ENCODE measurements at places on chromosomes 12 and 14. TPM values are rescaled to one million over a fixed set of nuclear protein-coding genes. Genes with fewer than 3 reads are reported as not detected.

The PARP2 gene
- total RNA-seq: 13.5 TPM

The TPPP2 gene
- not detected for total RNA-seq

The TSPAN19 gene
- not detected for total RNA-seq

The SARNP gene
- total RNA-seq: 86.2 TPM

The DBX2 gene
- 0.26 TPM for total RNA-seq

The YY1 gene
- 65.5 TPM for total RNA-seq

The PPP4R4 gene
- total RNA-seq: 0.37 TPM

The NDUFA12 gene
- total RNA-seq: 76.8 TPM

The LPAR5 gene
- total RNA-seq: 1.7 TPM

The FOXN4 gene
- total RNA-seq: not detected

The SMCO3 gene
- total RNA-seq: 5.0 TPM

The RPL10L gene
- total RNA-seq: not detected

The OLR1 gene
- total RNA-seq: 1.2 TPM

The MYL2 gene
- total RNA-seq: 9.5 TPM

The MORN3 gene
- 0.16 TPM for total RNA-seq

The PHLDA1 gene
- total RNA-seq: 26.4 TPM

The UTP20 gene
- 23.7 TPM for total RNA-seq

The AKAP3 gene
- total RNA-seq: 0.63 TPM

The CIPC gene
- total RNA-seq: 25.6 TPM

The LMNTD1 gene
- total RNA-seq: 2.3 TPM

The LUM gene
- total RNA-seq: 2,635 TPM

The HHIPL1 gene
- total RNA-seq: 3.8 TPM

The B3GNT4 gene
- total RNA-seq: 0.16 TPM

The GYS2 gene
- not detected for total RNA-seq

The UNC79 gene
- total RNA-seq: 1.1 TPM

All from urinary bladder (tissue), 4 donors.